ENCODE measurements at places on chromosomes 13 and 19.

DNA sequence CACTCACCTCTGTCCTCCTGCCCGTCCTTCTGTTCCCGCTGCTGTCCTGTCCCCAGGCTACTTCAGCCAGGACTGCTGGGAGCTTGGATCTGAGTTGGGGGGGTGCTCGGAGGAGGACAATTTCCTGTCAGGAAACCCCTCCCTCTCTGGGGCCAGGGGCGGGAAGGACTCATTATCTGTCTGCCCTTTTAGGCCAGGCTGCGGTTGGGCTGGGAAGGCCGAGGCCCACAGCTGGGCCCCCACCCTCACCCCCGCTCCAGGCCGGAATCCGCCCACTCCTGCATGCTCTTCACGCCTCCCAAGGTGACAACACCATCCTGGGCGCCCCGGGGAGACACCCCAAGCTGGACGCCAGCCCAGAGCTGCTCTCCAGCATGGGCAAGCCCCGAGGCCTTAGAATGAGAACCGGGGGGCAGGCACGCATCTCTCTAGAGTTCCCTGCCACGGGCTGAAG is at the start of gene EXOC3L2:
Gene EXOC3L2 (minus strand): TSS at position 74 of the 454 bp plus-strand sequence. CDS start 6,362 bp downstream, outside the sequence.
- DNase-seq: no peak

- DNase-seq: peak; percentile 73
Measured at GRCh38 chr19:7674010-7675005, 2.6 kb upstream of the MCEMP1 start.

DNA sequence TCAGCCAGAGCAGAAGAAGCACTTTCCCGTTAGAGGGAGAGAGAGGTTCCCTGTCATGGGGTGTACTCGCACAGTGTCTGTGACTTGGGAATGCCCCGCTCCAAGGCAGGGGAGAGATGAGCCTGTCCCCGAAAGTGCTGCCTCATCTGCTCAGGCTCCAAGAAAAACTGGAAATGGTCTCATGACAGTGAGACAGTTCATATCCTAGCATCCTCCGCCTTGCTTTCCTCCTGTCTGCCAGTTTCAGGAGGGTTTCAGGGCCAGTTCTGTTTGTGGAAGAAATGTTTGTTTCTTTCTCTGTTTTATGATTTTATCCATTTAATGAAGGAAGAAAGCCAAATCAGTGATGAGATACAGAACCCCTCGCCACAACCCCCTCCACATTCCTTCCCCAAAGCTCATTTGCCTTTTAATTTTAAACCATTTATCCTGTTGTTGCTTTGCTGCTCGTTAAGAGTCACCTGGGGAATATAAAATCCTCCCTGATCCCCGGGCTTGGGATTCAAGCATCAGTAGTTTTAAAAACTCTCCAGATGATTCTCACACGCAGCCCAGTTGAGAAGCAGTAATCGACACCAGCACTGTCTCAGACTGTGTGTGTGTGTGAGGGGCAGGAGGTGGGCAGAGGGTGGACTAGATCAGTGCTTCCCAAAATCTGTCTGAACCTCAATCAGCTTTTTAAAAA is 144.6 kb upstream of the UBL3 start:
- no peak for DNase-seq

GRCh38 chr13:113207890-113208420 is 514 bp downstream of the PCID2 start:
- no peak for DNase-seq

DNA sequence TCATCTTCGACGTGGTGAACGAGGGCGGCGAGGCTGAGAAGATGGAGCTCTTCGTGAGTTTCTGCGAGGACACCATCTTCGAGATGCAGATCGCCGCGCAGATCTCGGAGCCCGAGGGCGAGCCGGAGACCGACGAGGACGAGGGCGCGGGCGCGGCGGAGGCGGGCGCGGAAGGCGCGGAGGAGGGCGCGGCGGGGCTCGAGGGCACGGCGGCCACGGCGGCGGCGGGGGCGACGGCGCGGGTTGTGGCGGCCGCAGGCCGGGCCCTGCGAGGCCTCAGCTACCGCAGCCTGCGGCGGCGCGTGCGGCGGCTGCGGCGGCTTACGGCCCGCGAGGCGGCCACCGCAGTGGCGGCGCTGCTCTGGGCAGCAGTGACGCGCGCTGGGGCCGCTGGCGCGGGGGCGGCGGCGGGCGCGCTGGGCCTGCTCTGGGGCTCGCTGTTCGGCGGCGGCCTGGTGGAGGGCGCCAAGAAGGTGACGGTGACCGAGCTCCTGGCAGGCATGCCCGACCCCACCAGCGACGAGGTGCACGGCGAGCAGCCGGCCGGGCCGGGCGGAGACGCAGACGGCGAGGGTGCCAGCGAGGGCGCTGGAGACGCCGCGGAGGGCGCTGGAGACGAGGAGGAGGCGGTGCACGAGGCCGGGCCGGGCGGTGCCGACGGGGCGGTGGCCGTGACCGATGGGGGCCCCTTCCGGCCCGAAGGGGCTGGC is 52.6 kb downstream of the MAP4K1 start:
- DNase-seq: peak; percentile 67

- DNase-seq: no peak
Measured at GRCh38 chr13:52847682-52848432, 583 bp downstream of the PCDH8 start.

GRCh38 chr13:99311748-99312492 is 4.7 kb upstream of the GPR183 start:
- DNase-seq: no peak

GRCh38 chr13:23514076-23514475 is 56.1 kb upstream of the TNFRSF19 start:
- no peak for DNase-seq

DNA sequence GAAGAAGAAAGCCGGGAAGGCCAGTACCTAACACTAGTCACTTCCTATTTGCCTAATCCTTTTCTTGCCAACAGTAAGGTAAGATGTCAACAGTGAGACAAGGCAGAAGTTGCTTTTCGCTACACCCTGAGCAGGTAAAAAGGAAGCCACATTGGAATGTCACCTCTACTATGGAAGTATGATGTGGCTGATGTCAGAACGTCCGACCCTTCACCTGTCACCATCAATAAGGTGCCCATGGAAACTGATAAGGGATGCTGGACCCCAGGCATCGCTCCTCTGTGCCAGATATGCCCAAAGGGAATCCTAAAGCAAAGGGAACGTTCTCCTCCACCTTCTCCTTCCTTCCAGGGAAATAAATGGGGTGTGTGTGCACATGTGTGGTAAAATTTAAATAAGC is 34.3 kb downstream of the COL4A1 start:
- no peak for DNase-seq

GRCh38 chr19:33263325-33264023 is 37.8 kb upstream of the SLC7A10 start:
- no peak for DNase-seq

DNA sequence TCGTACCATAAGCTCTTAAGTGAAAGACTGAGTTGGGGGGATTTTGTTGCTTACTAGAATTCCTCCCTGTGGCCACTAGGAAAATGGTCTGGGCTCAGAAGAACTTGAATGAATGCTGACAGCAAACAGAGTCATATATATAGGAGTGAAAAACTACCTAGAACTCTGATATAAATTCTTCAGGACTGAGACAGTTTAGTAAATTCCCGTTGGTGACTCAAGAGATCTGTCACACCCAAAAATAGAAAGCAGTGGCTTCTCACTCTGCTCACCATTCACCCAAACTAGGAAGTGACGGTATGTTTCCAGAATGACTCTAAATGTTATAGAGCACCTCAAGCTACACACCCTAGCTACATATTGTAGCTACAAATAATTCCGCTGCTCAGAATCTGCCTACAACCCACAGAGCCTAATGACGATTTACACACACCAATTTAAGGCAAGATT is 116.2 kb downstream of the TBC1D4 start:
- no peak for DNase-seq

- DNase-seq: no peak
Measured at GRCh38 chr13:112487127-112487517, 100.8 kb downstream of the TUBGCP3 start.

- no peak for DNase-seq
Measured at GRCh38 chr13:77456271-77456670, 79.2 kb upstream of the SCEL start.

- no peak for DNase-seq
Measured at GRCh38 chr13:99045396-99045795, 67.5 kb upstream of the DOCK9 start.

Measured in activated CD8-positive, alpha-beta memory T cell treated with anti-CD3 and anti-CD28 coated beads for 24 hours (primary cell).